Activated CD4-positive, alpha-beta T cell treated with anti-CD3 and anti-CD28 coated beads, Interleukin-2, amount 50 U/mL, for 24 hours (primary cell): ENCODE measurements at places on chromosomes 5 and 9.

- DNase-seq, result no peak
These were observed 28.2 kb downstream of the LPCAT1 start for GRCh38 chr5:1495525-1495897.

- no peak for DNase-seq
These were observed 45.0 kb downstream of the SARDH start for GRCh38 chr9:133693116-133693515.

DNA sequence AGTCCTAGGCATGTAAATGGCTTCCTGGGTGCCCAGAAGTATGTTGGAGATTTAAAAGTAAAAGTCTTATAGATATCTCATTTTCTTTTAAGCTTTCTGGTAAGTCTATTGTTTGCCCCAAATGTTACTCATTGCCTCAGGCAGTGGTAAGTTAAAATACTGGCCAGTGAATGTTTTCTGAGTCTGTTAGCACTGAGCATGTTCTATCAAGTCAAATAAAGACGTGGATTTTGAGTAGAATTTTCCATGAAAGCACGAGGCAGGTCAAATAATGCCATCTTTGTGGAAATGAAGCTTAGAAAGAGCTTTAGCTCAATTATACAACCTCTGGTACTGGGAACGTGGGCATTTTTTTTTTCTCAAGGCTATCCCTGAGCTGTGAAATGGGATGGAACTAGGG, 651.3 kb upstream of the ACO1 start:
- DNase-seq, result no peak

DNA sequence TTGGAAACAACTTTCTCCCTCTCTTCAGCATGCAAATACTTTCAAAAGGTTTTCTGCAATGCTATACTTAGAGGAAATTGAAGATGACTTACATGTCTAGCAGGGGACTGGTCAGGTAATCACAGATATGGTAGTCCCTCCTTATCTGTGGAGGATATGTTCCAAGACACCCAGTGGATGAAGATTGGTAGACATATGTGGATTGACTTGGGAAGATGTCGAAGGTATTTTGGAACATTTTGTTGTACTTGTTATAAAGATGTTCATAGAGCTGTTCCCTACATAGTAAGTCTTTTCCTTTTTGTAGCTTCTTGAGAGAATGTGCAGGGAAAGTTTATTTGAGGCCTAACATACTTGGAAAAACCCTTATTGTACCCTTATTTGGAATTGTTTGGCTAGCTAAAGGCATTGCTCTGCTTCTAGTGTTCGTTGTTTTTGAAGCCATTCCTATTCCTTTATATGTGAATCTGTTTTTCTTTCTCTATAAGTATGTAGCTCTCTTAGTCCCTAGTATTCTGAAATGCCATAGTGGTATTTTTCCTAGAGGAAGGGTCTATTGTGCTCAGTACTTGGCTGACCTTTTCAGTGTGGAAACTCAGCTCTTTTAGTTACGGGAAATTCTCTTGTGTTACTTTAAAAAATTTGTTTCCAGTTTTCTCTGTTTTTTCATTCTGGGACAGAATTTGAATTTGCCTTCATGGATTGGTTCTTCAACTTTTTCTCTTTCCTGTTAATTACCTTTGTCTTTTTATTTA, 25.7 kb downstream of the GPR151 start:
- no peak for DNase-seq

GRCh38 chr9:116868201-116868600, 181.1 kb downstream of the TRIM32 start:
- DNase-seq, result no peak

DNA sequence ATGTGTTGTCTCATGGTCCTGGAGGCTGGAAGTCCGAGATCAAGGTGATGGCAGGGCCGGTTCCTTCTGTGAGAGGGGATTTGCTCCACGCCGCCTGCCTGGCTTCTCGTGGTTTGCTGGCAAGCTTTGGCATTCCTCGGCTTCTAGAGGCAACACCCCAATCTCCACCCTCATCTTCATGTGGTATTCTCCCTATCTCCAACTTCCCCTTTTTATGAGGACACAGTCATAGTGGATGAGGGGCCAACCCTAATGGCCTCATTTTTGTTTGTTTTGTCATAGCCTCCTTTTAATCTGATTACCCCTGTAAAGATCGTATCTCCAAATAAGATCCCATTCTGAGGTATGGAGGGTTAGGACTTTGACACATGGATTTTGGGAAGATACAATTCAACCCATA, 41.7 kb upstream of the CLK4 start:
- no peak for DNase-seq

DNA sequence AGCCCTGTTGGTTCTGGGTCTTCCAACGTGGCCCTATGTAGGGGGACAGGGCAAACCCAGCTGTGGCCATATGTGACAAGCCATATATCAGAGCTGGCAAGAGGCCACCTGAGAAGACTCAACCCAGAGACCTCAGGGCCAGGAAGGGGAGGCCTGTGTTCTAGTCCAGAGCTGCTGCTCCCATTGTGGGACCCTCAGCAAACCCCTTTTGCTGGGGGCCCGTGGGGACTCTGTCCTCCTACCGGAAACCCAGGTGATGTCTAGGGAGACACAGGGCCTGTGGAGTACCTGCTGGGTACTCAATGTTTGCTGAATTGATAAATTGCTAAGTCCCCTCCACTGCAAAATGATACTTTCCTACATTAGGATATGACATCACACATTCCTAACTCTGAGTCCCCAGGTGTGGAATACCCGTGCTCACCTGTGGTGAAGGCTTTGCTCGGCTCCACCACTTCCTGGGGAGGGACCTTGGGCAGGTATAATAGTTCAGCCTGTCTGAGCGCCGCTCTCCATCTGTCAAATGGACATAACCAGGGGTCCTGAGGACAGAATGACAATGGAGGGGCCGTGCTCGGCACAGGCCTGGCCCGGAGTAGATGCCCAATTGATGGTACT, 38.4 kb upstream of the ASS1 start:
- no peak for DNase-seq

GRCh38 chr9:38355517-38356120, 36.9 kb upstream of the ALDH1B1 start:
- DNase-seq, result no peak
